Bronchial smooth muscle cell (primary cell): ENCODE measurements at places on chromosomes 11 and 22. TPM values are rescaled to one million over a fixed set of nuclear protein-coding genes. Genes with fewer than 3 reads are reported as not detected.

CYB5R2 gene
- 4.4 and 5.5 TPM in 2 replicates for total RNA-seq

C11orf21 gene
- total RNA-seq, result under 0.01 TPM in 1 of 2 replicates, not detected in the other

OR52I2 gene
- total RNA-seq, result not detected in 2 replicates

HBB gene
- total RNA-seq, result not detected in 2 replicates

CSF2RB gene
- total RNA-seq, result under 0.01 TPM in 1 of 2 replicates, not detected in the other

NAALADL1 gene
- total RNA-seq, result 35.3 and 38.0 TPM in 2 replicates

TBC1D22A gene
- 10.9 and 11.7 TPM in 2 replicates for total RNA-seq

APOA1 gene
- 0.69 TPM in 1 of 2 replicates, not detected in the other for total RNA-seq

AP2A2 gene
- total RNA-seq, result 22.9 and 27.0 TPM in 2 replicates

PRODH gene
- under 0.01 and 0.26 TPM in 2 replicates for total RNA-seq

TNNI2 gene
- total RNA-seq, result not detected in 2 replicates

CRYBB1 gene
- total RNA-seq, result not detected in 2 replicates

TRIM6 gene
- total RNA-seq, result 2.5 and 3.8 TPM in 2 replicates

PLEKHA7 gene
- under 0.01 and 0.17 TPM in 2 replicates for total RNA-seq

NLRP14 gene
- 0.09 and 0.16 TPM in 2 replicates for total RNA-seq

TBX1 gene
- 0.32 TPM in 1 of 2 replicates, not detected in the other for total RNA-seq

OR52I1 gene
- not detected in 2 replicates for total RNA-seq

MRGPRX4 gene
- total RNA-seq, result not detected in 2 replicates

OR8G5 gene
- not detected in 2 replicates for total RNA-seq

FXYD6 gene
- total RNA-seq, result 0.32 and 2.1 TPM in 2 replicates

MS4A15 gene
- not detected in 2 replicates for total RNA-seq

POU2F3 gene
- 0.09 TPM in 1 of 2 replicates, not detected in the other for total RNA-seq

ELF5 gene
- under 0.01 TPM in 1 of 2 replicates, not detected in the other for total RNA-seq

RANGAP1 gene
- 17.7 and 37.4 TPM in 2 replicates for total RNA-seq

PCNX3 gene
- 8.8 and 10.0 TPM in 2 replicates for total RNA-seq

PYGM gene
- total RNA-seq, result 3.9 and 5.0 TPM in 2 replicates

PHOX2A gene
- not detected in 2 replicates for total RNA-seq

NTM gene
- total RNA-seq, result 3.1 and 8.2 TPM in 2 replicates

LRRC4C gene
- total RNA-seq, result 0.16 and 0.17 TPM in 2 replicates

IFITM5 gene
- total RNA-seq, result not detected in 2 replicates

GSTT2B gene
- 1.4 and 3.2 TPM in 2 replicates for total RNA-seq

C1QTNF4 gene
- 0.16 and 0.17 TPM in 2 replicates for total RNA-seq

CLCF1 gene
- total RNA-seq, result 2.7 and 3.0 TPM in 2 replicates

FERMT3 gene
- total RNA-seq, result 2.0 and 3.3 TPM in 2 replicates

E2F8 gene
- under 0.01 TPM in 1 of 2 replicates, not detected in the other for total RNA-seq

MN1 gene
- total RNA-seq, result 4.6 and 9.3 TPM in 2 replicates

NLRP10 gene
- 0.09 and 0.63 TPM in 2 replicates for total RNA-seq

ABTB2 gene
- total RNA-seq, result 2.3 and 3.8 TPM in 2 replicates

KRTAP5-8 gene
- total RNA-seq, result not detected in 2 replicates

OR52H1 gene
- total RNA-seq, result 0.60 and 0.63 TPM in 2 replicates

PKP3 gene
- total RNA-seq, result 1.5 and 3.2 TPM in 2 replicates

PRR14L gene
- 10.0 and 12.0 TPM in 2 replicates for total RNA-seq

XRRA1 gene
- total RNA-seq, result 5.3 and 11.7 TPM in 2 replicates

CDC42EP2 gene
- 15.6 and 33.7 TPM in 2 replicates for total RNA-seq

HBD gene
- total RNA-seq, result 0.34 TPM in 1 of 2 replicates, not detected in the other

AKIP1 gene
- total RNA-seq, result 35.3 and 38.0 TPM in 2 replicates

CAVIN3 gene
- 133 and 181 TPM in 2 replicates for total RNA-seq

CFAP300 gene
- total RNA-seq, result 1.8 and 4.7 TPM in 2 replicates
